NCI-H2029 treated with DMSO at 0.1 percent for 48 hours (cell line): ENCODE measurements at places on chromosomes 4 and X.

- no peak for DNase-seq
Observed at GRCh38 chr4:94131212-94131611, 76.5 kb upstream of the SMARCAD1 start.

DNA sequence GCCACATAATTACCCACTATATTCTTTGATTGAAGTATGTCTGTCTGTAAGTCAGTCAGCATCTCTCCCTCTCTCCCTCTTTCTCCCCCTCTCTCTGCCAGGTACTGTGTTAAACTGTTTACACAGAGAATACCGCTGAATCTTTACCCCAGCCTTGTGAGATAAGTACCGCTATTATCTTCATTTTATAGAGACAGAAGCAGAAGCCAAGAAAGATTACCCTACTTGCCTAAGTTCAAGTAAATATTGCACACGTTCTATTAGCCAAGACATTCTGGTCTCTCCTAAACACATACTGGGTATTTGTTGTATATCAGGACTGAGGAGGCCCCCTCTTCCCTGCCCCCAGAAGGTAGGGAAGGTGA, 695 bp upstream of the GPR101 start:
- DNase-seq, result no peak

- DNase-seq, result no peak
Observed at GRCh38 chrX:129779747-129780146, at the start of gene SASH3. TSS of gene SASH3 (plus strand) at chrX:129779949. CDS start at chrX:129780098, 149 bp downstream.

GRCh38 chr4:78482281-78482680, 69.3 kb upstream of the ANXA3 start:
- no peak for DNase-seq

DNA sequence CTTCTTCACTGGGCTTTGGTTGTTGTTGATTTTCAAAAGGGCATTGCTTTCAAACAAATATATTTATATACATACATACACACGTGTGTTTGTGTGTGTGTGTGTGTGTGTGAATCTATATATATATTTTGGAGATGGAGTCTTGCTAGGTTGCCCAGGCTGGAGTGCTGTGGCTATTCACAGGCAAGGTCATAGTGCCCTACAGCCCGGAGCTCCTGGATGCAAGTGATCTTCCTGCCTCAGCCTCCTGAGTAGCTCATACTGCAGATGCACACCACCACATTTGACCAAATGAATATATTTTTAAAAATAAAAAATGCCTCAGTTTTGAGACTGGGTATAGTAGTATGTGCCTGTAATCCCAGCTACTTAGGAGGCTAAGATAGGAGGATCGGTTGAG, 34.4 kb downstream of the FRAS1 start:
- no peak for DNase-seq

DNA sequence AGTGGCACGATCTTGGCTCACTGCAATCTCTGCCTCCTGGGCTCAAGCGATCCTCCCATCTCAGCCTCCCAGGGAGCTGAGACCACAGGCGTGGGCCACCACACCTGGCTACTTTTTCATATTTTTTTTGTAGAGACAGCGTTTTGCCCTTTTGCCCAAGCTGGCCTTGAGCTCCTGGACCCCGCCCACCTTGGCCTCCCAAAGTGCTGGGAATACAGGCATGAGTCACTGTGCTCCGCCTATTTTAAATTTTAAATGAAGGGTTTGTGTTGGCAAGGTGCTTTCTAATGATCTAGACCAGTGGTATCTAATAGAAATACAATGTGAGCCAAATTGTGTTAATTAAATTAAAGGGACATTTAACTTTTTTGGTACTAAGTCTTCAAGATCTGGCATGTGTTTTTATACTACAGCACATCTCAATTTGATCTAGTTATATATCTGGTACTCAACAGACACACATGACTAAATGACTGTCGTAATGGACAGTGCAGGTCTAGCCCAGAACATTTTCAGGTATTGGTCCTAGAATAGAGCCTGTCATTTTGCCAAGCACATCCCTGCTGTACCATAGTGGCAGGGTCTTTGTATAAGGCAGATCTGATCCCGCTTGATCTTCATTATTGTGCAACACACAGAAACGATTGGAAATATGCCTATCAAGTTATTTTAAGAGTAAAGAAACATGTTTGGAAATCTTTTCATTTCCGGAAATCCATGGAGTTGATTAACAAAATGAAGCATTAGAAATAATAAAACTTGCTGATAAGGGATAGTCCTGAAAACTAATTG, 7.3 kb downstream of the PGK1 start:
- DNase-seq, result no peak

DNA sequence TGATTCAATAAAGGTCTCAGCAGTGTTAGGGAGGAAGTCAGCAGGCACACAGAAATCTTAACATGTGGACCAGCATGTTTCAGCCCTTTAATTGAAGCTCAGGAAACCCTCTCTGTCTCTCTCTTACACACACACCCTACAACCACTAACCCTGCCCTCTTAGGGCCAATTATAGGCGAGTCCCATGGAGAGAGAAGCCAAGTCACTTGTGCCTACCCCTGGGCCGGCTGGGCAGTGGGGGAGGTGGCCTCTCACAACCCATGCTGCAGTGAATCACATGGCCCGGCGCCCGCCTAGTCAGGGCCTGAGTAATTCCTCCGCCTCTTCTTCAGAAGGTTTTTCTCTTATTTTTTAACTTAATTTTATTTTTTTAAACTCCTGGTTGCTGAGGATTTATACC, 3.7 kb downstream of the FGD1 start:
- no peak for DNase-seq

- DNase-seq, result no peak
Observed at GRCh38 chrX:43741843-43742573, 85.9 kb downstream of the MAOA start.

GRCh38 chr4:74524985-74525384, 80.0 kb downstream of the AREG start:
- DNase-seq, result no peak

- DNase-seq, result no peak
Observed at GRCh38 chr4:170666909-170667308, 577.2 kb upstream of the AADAT start.

- DNase-seq, result no peak
Observed at GRCh38 chr4:108204518-108204917, 35.8 kb upstream of the LEF1 start.

GRCh38 chrX:96721354-96721753, 36.7 kb downstream of the DIAPH2 start:
- DNase-seq, result no peak

- DNase-seq, result no peak
Observed at GRCh38 chr4:54781756-54782155, 124.0 kb downstream of the KIT start.

DNA sequence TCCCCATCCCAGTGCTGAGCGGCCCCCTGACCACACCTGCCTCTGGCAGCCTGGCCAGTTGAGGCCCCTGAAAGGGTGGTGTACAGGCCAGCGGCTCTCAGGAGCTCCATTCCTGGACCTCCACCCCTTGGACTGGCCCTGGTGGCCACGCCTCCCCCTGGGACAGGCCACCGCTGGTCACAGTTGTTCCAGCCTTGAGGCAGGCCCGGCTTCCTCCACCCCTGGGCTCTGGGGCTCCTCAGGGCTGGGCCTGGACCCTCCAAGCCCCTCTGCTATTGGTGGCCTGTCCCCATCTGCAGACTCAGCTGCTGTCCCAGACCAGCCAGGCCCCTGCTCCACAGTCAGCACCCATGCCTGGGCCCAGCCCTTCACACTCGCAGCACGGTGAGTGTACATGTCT, 93.2 kb upstream of the NKX1-1 start:
- DNase-seq, result no peak

- no peak for DNase-seq
Observed at GRCh38 chr4:205097-205756, 80.9 kb downstream of the ZNF718 start.

GRCh38 chrX:2484721-2485648, 15.8 kb downstream of the DHRSX start:
- no peak for DNase-seq

DNA sequence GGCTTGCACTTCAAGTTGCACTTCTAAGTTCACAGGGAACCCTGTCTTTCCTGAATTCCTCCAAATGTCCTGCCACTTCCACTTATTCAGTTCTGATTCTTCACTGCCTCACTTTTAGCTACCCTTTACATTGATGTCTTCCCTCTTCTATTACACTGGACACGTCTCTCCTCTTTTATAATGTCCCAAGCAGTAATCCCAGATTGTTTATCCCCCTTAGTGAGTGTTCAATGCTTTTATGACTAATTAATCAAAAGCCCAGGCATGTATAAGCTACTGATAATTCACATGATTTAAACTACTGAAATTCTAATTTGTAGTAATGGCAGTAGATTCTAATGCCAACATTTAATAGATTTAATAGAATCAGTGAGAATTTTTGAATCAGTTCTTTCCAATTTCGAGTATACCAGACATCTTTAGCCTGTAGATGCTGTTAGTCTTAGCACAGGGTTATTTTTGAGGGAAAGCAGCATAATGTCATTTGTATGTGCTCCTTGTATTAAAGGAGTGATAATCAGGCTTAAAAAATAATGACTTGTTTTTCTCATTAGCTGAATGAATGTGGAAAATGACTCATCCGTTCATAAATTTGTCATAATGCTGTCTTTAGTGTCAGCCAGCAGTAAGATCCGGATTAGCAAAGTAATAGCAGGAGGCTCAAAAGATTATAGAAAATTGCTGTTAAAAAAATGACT, 703.1 kb downstream of the CENPC start:
- DNase-seq, result no peak

- no peak for DNase-seq
Observed at GRCh38 chrX:37291924-37292323, 57.2 kb upstream of the PRRG1 start.

- DNase-seq, result no peak
Observed at GRCh38 chrX:8820910-8821527, 19.8 kb upstream of the FAM9A start.

- DNase-seq, result no peak
Observed at GRCh38 chr4:119227690-119228089, 15.2 kb downstream of the USP53 start.

DNA sequence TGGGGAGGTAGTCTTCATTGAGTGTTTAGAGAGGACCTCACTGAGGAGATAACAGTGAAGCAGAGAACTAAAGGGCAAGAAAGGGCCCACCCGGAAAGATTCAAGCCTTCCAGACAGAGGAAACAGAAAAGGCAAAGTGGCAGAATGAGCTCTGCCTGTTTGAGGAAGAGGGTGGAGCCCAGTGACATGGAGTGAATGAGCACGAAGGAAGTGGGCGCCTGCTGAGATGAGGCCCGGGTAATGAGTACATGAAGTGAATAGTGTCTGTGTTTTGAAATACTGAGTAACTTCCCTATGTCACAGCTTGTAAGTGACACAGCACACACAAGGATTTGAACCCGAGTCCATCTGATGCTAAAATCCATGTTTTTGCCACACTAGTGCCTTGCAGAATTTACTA, 32.5 kb upstream of the TLR2 start:
- DNase-seq, result no peak

DNA sequence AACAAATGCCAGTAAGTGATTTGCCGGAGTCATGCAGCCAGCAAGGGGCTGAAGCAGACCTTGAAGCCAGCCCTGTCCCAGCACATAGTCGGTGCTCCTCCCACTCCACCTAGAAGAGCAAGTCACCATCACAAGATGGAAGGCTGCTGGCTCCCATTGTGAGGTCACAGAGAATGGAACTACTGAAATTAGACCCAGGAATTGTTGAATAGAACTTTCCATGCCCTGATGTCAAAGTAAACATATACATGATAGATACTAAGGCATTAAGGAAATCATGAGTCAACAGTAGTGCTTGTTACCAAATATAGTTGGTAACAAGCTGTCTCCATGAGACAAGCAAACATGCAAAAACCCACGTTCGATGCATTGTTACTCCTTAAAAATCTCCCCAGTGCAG, 177.1 kb upstream of the MID1 start:
- no peak for DNase-seq

- no peak for DNase-seq
Observed at GRCh38 chrX:108447303-108447702, 7.7 kb downstream of the COL4A5 start.

DNA sequence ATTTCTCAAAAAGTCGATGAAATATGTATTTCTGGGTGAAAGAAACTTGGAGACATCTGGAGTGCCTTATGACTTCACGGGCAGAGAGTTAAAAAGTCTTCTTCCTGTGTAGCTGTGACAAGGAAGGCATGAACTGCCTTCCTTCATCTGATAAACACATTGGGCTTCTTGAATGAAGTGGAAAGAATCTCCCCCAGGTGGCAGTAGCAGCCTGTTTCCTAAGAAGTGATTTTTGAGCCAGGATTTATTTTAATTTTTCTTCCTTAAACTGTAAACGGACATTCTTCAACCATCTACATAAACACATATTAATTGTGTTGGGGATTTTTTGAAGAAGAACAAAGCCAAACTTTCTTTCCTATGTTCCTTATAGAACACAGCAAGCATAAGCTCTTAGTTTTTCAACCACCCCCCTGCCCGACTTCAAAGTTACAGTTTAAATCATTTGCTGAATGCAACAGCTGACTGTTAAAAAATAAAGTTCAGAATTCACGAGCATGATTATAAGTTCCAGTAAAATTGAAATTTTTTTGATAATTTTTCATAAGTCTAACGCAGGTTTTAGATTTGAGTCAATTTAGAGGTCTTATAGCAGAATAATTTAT, 980 bp upstream of the GIMD1 start:
- no peak for DNase-seq

- DNase-seq, result no peak
Observed at GRCh38 chrX:920234-920799, 289.7 kb downstream of the SHOX start.

DNA sequence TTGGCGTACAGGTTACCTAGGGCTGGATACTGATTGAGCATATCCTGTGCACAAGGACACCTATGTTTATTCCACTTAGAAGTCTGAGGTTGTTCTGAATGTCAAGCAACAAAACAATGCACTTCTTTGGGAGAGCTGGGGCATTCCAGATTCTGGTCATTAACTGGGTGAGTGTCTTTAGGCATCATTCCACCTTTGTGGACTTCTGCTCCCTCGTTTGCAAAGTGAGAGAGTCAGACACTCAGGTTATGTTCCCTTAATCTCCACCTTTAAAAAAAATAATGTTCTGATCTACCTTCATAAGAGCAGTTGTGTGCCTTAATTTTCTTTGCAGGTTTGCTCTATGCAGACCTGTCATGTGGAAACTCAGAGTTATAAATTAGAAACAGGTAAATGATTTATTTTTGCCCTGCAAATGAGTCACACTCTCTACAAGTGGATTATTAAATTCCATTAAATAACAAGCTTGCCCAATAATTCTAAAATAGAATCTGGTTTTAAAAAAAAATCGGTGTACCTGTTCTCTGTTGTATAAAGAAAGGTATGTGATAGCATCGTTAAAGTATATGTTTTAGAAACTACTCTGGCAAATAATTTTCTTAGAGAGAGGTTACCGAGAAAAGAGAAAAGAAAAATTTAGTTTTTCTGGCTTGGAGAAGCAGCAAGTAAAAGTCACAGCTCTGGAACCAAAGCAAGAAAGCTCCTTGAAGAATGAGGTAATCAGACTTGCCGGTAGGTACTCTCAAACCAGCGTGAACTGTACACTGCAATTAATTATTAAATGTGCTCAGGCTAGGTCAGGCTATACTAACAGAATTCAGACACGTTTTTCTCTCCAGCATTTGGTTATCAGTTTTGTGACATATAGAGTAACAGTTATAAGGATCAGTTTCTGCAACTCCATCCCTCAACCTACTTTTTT, 93.2 kb downstream of the SORBS2 start:
- no peak for DNase-seq
